ENCODE measurements at places on chromosomes 13 and 19.

- no peak for DNase-seq
Measured at GRCh38 chr13:97120346-97120745, 101.8 kb upstream of the MBNL2 start.

DNA sequence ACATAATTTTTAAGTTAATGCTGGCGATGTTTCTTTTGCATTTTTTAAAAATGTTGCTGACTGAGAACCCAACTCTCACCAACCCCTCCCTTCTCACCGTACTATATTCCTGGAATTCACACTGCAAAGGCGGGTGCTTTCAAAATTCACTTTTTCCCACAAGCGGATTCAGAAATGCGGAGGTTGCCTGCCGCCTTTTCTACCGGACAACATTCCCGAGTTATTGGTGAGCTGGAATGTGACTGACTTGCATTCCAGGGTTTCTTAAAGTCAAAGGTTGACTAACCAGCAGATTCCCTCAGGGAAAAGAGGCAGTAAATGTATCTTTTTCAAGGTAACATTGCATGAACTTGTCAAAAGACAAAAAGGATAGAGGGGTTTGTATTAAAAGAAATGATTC is 113.3 kb downstream of the RAB20 start:
- no peak for DNase-seq

- DNase-seq: no peak
Measured at GRCh38 chr19:56608274-56608964, 13.3 kb downstream of the ZNF71 start.

- no peak for DNase-seq
Measured at GRCh38 chr19:38262585-38263268, 1.6 kb upstream of the SPINT2 start.

DNA sequence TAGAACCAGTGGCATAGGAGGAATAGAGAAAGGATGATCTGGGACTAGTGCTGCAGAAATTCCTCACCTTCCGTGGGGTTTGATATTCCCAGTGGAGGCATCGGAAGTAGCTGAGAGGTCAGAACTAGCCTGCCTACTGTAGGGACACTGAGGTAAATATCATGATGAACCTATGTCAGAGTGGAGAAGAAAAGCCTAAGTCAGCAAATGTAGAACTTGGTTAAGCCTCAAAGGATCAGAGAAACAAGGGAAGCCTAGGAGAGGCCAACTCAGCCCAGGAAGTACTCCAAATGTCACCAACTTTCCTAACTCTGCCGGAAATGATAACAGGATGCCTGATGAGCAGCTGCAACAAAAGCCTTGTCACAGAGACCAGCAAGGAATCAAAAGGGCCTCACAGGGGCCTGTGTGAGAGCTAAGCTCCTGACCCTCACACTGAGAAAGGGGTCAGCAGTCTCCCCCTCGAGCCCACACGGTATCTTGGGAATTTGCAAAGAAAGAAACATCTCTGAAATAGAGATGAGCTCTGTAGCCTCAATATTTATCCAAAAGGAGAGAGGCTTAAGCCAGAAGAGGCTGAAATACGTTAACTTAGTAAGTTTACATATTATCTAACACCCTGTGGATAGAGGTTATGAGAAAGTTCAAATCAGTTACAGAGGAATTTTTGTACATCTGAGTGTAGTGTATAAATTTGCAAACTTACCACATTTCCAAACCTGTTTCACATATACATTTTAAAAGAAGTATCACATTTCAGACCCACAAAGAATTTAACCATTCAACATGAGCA is 1064.3 kb downstream of the DIAPH3 start:
- DNase-seq: no peak

DNA sequence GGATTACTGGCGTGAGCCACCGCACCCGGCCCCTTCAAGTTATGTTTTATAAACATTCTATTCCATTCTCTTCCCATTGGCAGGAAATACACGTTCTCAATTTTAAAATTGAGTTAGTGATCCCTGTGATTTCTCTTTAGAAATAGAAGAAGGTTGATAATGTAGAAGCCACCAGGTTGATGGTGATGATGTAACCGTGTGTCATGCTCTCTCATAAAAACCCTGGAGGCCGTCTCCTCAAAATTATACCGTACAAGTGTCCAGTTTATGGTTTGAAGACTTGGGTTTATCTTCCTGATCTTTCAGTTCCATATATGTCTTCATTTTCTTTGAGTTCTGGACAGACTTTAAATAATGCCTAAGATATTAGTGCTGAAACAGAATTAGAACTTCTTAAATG is 32.2 kb downstream of the COG3 start:
- DNase-seq: no peak

DNA sequence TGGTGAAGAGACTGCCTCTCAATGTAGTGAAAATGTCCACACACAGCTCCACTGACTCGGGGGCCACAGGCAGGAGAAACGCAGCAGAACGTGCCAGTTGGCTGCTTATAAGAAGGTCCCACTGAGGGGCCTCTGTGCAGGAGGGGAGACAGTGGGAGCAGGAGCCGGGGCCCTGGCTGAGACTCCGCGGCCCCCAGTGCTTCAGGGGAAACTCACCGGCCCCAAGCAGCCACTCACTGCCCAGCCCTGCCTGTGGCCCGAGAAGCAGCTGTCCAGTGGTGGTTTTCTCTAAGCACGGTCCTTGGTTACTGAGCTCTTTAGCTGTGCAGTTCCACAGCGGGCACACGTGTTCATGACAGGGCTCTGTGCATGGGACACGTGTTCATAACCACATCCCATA is 91.9 kb upstream of the MCF2L start:
- no peak for DNase-seq

DNA sequence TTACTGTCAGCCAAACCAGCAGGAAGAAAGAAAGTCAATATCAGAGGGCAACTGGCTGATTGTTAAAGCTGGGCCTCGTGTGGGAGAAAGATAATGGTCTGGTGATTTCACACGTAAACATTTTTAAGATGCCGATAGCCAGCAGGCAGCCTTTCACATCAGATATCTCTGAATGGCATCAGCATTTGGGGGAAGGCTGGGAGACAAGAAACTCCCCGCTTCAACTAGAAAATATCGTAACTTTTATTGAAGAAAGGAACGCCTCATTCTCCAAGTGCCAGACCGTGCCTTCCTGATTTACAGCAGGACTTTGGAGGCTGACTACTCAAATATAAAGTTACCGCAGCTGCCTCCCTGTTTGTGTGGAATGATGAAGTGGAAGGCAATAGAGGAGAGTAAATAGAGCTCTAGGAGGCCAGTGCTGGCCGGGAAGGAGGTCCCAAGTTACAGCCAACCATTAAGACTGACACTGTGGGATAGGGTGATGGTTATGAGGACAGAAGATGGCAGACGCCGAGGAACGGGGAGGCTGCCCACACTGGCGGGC is 284.3 kb upstream of the MAB21L1 start:
- DNase-seq: no peak

All from activated T-cell treated with anti-CD3 and anti-CD28 coated beads, Interleukin-2, amount 50 U/mL, for 48 hours (primary cell).